ENCODE measurements at places on chromosomes 4 and X.

DNA sequence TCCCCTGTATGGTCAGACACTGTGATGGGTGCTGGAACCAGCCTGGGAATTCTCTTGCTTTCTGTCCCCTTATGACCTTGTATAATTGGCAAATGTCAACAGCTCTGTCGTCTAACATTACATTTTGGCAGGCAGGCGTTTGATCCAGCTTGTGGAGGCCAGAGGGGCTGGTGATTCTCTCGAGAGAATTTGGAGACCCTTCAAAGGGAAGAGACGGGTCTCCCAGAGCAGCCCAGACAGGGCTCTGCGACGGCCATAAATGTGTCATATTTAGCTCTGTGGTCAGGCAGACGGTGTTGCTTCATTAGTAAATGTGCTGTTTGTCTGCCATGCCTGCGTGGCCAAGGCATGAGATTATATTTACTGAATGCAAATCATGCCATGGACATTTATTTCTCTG, 68.7 kb downstream of the SORCS2 start:
- no peak for DNase-seq

GRCh38 chrX:104621781-104622180, 55.8 kb downstream of the IL1RAPL2 start:
- DNase-seq, result no peak

DNA sequence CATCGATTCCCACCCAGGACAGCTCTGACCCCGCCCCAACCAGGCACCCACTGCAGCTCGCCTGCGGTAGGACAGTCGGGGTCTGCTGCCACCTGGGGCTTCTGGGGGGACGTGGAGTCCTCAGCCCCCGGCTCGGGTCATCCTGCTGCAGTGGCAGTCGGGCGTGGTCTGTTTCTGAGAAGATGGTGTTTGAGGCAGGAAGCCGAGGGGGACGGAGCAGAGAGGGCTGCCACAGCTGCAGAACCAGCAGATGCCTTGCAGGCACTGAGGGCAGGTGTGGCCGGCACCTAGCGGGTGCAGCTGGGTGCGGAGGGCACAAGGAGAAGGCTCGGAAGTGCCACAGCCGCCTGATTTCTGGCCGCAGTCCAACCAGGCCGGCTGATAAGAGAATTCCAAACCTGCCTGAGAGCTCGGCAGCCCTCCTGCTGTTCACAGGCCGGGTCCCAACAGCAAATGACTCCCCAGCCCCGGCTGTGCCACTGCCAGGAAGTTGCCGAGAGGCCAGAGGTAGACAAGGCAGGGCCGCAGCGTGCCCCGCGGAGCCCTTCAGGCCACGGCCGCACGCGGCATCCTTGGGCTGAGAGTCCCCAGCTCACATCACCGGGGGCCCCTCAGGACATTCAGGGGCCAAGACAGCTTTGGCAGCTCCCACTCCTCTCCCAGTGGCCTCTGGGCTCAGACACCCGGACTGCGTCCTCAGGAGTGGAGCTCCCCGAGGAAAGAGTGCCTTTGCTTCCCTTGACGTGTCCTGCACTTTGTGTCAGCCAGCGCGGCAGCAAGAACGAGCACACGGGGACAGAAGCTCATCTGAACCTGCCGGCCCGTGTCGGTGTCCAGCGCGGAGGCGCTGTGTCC, 9.4 kb upstream of the CPLX1 start:
- no peak for DNase-seq

GRCh38 chrX:148940411-148940996, 440.1 kb downstream of the AFF2 start:
- DNase-seq, result no peak

- no peak for DNase-seq
Measured at GRCh38 chr4:61723492-61723891, 523.4 kb downstream of the ADGRL3 start.

GRCh38 chrX:56763556-56764152, 34.6 kb downstream of the NBDY start:
- DNase-seq, result peak; percentile 31

GRCh38 chrX:133776072-133776471, 209.3 kb downstream of the GPC3 start:
- peak; percentile 41 for DNase-seq

- no peak for DNase-seq
Measured at GRCh38 chr4:26176598-26177149, 144.1 kb upstream of the RBPJ start.

GRCh38 chr4:62407534-62407933, 1207.4 kb downstream of the ADGRL3 start:
- DNase-seq, result no peak

DNA sequence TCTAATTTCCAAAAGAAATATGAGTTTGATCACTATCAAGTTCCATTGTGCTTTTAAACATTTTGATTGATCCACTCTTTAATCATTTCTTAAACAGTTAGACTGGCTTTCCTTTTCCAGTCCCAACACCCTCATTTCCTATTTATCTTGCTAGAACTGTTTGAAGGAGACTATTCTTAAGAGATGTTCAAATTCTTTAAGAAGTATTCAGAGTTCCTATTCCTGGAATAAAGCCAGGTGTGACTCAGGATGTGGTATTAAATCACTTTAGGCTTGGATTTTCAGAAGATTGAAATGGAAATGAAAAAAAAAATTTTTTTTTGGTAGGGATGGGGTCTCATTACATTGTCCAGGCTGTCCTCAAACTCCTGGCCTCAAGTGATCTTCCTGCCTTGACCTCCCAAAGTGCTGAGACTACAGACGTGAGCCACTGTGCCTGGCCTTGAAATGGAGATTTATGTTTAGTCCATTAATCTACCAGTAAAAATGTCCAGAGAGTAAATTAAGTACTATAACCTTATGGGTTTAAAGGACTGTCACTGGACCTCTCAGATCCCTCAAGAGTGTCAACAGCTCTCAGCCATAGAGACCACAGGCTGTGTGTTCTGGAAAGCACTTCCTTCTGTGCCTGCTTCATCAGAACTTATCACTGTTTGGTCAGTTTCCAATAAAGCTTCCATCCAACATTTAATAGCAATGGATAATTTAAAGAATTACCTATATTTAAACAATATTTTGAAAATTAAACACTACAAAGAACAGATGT, 90.7 kb downstream of the CDS1 start:
- no peak for DNase-seq

GRCh38 chrX:41326431-41326830, 7.5 kb upstream of the DDX3X start:
- no peak for DNase-seq

- no peak for DNase-seq
Measured at GRCh38 chr4:184854673-184855072, 28.9 kb upstream of the ACSL1 start.

DNA sequence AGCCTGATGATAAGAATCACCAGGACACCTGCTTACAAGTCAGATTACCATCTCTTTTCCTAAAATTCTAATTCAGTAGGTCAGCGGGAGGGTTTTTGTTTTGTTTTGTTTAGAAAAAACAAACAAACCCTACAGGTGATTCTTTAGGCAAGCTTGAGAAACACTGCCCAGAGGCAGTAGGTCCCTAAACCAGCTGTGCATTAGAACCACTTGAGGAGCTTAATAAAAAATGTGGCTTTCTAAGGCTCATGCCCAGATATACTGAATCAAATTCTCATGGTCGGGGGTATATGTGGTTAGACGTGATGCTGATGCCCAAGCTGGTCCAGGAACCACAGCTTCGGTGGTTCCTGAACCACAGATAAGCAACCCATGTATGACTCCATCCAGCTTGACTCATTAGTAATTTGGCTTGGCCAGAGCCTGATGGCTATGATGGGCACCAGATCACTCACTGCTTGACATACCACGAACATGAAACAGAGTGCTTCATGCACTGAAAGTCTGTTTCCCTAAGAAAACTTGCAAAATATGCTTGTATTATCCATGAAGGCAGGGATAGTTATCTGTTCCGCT, 338.1 kb upstream of the F9 start:
- no peak for DNase-seq

DNA sequence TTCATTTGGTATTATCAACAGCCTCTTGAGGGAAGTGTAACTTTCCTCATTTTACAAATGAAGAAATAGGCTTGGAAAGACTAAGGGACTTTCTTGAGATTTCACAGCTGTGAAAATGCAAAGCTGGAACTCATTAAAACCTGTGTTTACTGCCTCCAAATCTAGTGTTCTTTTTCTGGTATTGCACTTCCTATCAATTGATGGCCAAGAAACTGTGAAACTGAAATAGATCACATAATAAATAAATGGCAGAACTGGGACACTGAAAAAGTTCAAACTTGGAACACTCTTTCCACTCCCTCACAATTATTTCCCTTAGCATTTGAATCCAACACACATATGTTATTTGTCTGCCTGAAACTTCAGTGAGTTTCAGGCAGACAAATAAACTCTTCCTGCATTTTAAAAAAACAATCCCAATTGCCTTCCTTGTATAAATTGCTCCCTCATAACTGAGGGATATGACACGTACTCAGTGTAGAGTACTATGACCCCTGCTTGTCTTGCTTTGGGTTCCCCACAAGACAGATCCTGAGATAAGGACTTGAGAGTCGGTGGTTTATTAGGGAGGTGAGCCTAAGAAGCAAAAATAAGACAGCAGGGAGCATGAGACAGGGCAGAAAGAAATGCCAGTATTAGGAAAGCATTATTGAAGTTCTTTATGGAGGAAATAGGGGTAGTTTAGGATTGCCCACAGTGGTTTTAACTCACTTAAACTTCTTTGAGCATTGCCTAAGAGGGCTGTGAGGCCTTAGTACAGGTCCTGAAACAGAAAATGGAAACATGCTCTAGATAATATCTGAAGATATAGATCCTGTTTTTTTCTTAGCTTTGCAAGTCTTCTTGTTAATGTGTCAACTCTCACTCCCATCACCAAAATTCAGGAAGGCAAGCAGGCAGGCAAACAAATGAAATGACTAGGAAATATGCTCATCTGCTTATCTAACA, 33.9 kb downstream of the RTL3 start:
- DNase-seq, result no peak

DNA sequence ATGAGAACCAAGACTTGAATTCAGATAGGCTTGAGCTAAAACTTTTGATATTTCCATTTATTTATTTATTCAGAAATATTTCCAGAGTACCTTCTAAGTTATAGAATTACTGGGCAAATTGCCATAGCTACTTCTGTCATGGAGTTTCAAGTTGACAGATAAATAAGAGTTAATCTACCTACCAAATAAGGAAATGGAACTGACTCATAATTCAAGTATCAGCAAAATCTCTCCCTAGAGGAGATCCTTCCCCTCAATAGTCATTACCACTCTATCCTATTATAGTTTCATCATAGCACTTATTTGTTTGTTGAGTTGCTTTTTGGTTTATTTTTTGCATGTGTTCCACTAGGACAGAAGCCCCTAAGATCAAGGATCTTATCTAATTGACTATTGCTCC, 48.8 kb upstream of the CCSER1 start:
- no peak for DNase-seq

Data from activated CD4-positive, alpha-beta T cell treated with anti-CD3 and anti-CD28 coated beads, Interleukin-2, amount 50 U/mL, for 1 hour (primary cell).